Kidney (tissue), 22 donors: ENCODE measurements at places on chromosomes 12 and 14. TPM values are rescaled to one million over a fixed set of nuclear protein-coding genes. Genes with fewer than 3 reads are reported as not detected.

Gene ELK3
- 10.5 TPM for polyA plus RNA-seq

Gene CD163
- 22.8 TPM for polyA plus RNA-seq

Gene PRIM1
- polyA plus RNA-seq = 3.2 TPM

Gene HRK
- polyA plus RNA-seq = not detected

Gene FIGNL2
- 3.1 TPM for polyA plus RNA-seq

Gene TMTC3
- 5.1 TPM for polyA plus RNA-seq
